Left renal cortex interstitium (tissue), 4 donors: ENCODE measurements at places on chromosomes 12 and 14. TPM values are rescaled to one million over a fixed set of nuclear protein-coding genes. Genes with fewer than 3 reads are reported as not detected.

Gene STYK1
- polyA plus RNA-seq: 1.2 TPM

Gene BICDL1
- 39.4 TPM for polyA plus RNA-seq

DNA sequence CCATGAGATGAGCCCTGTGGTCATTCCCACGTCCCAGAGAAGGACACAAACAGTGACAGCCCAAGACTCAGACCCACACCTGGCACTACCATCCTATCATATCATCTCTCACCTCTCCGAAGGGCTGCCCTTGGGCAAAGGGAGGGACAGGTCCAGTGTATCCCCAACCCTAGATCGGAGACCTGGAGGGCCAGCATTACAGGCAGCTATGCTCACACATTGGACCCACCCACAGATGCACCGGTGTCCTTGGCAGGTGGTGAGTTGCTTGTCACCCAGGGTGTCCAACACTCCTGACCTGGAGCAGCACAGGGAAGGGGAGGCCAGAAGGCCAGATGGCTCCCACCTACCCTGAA is 117.4 kb downstream of the DICER1 start:
- no peak for DNase-seq

DNA sequence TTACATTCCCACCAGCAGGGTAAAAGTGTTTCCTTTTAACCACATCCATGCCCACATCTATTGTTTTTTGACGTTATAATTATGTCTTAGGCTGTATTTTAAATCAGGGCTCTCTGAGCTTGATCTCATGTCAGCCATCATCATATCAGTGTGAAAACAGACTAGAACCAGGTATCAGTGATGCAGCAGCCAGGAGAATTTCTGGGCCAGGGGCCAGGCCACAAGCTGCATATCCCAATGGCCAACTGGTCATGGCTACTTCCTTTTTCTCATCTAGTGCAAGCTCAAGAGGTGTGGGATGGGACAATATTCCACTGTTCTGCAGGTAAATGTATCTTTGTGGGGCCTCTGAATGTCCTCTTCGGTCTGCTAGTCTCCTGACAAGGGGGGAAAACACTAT is 125.1 kb downstream of the CRADD start:
- no peak for DNase-seq

Gene ITGA5
- 44.2 TPM for polyA plus RNA-seq

DNA sequence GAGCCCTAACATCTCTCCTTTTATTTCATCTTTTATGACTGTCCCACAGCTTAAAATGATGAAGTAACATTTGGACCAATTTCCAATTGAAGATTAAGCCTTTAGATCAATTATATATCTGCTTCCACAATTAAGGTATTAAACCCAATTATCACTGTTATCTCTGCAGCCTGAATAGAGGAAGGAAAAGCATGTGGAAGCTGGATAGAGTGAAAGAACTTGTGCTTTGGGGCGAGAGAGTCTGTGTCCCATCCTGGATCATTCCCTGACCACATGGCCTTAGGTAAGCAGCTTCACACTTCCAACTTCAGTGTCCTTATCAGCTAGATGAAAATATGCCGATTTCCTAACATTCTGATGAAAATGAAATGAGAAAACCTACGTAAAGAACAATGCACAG is 61.4 kb upstream of the TSPAN8 start:
- no peak for DNase-seq

GRCh38 chr12:57051011-57051410 is 1.1 kb upstream of the MYO1A start:
- no peak for DNase-seq

- no peak for DNase-seq
Measured at GRCh38 chr14:68232300-68233055, 412.9 kb downstream of the RAD51B start.

GRCh38 chr12:4153343-4153892 is 120.1 kb upstream of the CCND2 start:
- no peak for DNase-seq

DNA sequence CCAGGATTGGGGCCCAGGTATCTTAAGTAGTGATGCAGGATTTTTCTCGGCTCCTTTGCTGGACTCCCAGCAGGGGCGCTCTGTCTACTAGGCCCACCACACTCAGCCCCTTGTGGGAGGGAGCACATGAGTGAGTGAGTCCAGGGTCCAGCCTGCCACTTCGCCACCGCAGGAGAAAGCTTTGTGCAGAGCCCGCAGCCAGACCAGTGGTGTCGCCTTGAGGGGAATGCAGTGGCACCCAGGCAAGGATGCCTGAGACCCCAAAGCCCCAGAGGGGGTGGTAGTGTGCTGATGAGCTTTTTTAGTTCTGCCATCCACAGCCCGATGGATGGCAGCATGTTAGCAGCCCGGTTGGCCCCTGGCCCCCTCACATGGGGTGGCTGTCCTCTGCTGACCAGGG is 5.4 kb upstream of the MRPS35 start:
- DNase-seq: no peak

DNA sequence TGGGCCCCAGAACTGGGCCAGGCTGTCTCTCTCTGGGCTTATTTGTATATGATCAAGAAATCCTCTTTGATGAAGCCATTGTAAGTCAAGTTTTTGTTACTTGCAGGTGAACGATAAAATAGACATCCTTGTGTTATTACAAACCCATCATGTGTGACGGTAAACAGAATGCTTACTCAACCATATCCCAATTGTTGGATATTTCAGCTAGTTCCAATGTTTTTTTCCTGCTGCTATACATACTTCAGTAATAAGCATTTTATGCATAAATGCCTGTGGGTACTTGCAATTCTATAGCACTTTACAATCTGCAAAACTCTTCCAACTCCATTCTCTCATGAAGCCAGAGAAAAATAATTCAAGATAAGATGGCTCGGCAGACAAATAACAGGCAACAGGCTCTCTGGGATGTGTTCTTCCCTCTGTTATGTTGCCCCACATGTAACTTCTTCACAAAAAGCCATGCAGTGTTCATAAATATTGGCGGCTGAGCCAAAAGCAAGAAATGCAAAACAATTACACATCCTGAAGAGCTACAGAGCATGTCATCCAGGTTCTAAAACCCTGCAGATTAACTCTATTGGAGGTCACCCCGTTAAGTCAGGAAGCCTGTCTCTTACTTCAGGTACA is 69.5 kb downstream of the CLMN start:
- DNase-seq: no peak

Gene SLC38A1
- 64.1 TPM for polyA plus RNA-seq

DNA sequence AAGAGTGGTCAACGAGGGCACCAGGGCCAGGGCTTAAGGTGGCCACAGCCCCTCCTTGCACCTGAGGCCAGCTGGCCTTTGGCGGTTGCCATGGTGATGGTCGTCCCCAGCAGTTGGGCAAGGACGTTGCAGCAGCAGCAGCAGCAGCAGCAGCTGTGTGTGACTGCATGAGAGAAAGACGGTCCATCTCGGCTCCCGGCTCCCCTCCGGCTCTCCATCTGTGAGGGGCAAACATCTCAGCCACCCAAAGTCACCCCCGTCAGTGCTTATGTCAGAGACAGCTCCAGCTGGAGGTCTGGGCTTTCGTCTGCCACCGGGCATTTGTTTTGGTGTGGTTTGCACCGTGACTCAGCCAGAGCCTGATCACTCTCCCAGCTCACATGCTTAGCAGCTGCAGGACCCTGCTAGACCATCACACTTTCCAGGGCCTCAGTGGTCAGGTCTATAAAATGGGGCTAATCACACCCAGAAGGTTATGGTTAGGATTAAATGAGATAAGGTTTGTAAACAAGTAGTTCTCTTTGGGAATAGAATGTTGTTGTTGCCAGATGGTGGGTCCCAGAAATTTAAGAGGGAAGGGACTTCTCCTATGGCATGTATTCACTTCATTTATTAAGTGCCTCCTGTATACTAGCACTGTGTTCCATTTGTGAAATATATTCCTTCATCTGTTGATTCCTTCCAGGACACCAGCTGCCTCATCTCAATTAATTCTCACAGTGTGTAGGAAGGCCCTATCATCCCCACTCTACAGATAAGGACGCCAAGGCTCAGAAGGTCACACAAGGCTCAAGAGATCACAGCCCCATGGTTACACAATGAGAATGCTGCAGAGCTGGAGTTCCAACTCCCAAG is 212.6 kb upstream of the LHX5 start:
- DNase-seq: no peak

DNA sequence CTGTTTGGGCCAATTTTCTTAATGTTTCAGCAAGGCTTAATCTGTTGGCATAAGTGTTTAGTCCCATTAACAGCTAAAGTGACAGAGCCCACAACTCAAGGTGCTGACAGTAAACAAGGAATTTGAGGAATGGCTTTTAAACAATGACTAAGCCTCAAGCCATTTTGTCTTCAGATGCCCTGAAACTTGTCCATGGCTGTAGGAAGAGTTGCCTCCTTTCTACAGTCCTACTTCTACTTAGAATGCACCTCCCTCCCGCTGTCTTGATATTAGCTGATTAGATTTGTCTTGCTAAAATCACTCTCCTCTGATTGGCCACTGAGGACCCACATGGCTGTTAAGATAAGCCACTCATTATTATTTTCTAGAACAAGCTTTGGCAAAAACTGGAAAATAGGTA is 188.4 kb upstream of the OTX2 start:
- DNase-seq: no peak

DNA sequence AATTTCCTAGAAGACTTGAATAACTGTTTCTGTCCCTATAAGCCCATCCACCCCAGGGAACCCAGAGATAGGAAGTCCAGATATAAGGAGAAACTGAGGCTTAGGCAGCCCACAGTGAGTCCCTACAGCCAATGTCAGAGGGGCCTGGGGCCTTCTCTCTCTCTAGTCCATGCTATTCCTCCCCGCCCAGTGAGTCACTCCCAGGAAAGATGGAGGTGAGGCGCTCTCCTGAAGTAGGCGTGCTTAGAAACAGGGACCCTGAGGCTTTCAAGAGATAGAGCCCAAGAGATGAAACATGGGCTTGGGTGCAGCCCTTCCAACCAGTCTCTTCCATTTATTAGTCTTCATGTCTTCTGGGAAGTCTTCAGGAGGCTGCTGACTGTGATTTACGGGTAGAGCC is 2.3 kb upstream of the SMUG1 start:
- no peak for DNase-seq

DNA sequence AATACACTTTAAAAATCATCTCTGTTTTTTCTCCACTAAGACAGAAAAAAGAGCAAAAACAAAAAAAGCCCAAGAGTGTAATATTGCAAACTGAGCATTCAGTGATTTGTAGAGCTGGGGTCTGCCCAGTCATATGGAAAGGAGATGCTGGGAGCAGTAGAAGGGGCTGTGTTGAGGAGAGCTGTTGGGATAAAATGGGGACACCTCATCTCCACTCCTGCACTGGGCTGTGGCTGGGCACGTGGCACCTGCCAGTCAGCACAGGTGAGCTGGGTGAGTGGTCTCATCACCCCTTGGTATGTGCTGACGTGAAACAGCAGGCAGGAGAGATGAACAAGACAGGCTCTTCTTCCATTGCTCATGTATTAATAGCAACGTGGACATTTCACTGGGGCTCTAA is 217.4 kb downstream of the C12orf42 start:
- no peak for DNase-seq

Gene NRL
- polyA plus RNA-seq: 2.2 TPM

DNA sequence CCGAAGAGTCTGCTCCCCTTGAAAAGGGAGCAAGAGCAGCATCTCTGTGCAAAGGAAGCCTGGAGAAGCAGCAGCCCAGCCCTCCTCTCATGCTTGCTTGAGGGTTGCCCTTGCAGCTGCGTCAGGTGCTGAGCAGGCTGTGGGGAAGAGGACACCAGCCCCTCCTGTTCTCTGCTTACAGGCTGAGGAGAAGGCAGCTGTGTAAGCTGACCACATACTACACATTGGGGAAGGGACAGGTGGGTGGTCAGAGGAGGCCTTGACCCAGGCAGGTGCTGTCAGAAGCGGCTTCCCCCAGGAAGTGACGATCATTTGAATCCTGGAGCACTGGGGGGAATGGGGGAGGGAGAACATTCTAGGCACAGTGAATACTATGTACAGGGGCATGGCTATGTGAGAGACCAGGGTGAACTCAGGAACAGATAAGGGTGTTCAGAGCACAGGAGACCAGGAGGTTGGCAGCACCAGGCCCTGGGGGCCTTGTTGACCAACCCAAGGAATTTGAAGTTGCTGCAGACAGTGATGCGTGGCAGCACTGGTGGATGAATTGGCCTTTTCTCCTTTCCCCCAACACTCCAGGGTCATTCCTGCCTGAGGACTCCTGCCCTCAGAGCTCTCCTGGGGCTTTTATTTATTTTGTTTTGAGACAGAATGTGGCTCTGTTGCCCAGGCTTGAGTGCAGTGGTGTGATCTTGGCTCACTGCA is 2.7 kb upstream of the KLC1 start:
- no peak for DNase-seq

DNA sequence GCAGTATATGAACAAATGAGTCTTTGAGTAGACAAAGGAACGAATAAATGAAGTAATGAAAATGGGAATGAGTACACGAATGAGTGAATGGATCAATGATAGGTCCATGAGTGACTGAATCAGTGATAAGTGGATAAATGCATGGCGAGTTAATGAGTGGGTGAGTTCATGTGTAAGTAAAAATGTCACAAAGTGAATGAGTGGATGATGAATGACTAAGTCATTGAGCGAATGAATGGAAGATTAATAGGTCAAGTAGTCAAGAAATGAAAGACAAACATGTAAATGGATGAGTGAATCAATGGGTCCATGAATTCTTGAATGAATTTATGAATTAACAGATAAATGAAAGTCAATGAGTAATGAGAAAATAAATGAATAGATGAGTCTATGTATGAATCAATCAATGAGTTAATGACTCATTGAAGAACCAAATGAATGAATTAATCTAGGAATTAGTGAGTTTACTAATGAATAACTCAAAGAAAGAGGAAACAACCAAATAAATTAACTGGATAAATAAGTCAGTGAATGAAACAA is 97.3 kb upstream of the RTL1 start:
- DNase-seq: no peak

GRCh38 chr14:35068238-35069012 is 22.4 kb downstream of the FAM177A1 start:
- DNase-seq: no peak

DNA sequence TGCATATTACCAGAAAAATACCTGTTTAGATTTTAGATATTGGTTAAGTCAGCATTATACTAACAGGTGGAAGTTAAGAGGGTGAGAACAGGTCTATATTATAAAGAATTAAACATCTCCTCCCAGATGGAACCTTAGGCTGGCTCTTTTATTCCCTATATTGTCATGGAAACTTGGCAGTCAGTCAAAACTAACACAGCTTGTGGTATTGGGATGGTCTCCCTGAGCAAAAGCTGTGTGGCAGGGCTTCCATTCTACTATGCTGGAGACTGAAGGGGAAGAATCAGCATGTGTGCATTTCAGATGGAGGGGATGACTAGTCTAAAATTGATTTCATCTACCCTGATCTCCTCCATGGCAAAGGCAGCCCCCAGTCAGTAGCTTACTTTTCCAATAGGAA is 66.7 kb downstream of the SMOC1 start:
- no peak for DNase-seq

GRCh38 chr14:63712123-63712522 is 15.7 kb downstream of the SGPP1 start:
- DNase-seq: no peak

Gene PTHLH
- 0.84 TPM for polyA plus RNA-seq

DNA sequence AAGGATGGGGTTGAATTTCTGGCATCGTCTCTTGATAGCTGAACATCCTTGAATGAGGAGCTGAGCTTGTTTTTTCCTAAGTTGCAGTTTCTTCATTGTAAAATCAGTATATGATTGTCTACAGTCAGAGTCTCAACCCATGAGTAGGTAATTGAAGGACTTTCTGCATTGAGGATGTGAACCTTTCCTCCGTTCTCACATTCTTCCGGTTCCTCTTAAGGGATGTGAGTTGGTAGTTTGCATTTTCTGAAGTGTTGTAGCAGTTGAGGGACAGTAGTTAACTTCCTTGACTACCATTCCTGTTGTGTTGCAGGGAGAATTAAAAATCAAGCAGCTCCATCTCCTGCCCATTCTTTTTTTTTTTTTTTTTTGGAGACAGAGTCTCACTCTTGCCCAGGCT is 19.1 kb downstream of the TPCN1 start:
- DNase-seq: no peak

Gene GLT8D2
- polyA plus RNA-seq: 16.4 TPM
